Caco-2 (cell line): ENCODE measurements at places on chromosomes 2 and 18. TPM values are rescaled to one million over a fixed set of nuclear protein-coding genes. Genes with fewer than 3 reads are reported as not detected.

DNA sequence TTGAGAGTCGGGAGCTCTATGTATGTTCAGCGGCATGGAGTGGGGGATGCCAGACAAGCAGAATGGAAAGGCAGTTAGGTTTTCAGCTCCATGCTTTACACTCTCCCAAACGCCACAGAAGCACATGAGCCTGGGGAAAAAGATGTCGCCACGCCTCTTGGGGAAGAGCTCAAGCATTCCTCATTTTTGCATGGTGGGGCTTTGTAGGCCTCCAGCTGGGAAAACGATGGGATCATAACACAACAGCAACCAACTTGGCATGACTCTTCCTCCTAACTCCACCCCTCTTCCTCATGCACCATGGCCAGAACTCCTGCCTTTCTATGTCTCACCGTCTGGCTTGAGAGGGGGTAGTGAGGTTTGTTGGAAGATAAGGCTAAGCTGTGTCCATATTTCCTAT, 102.6 kb downstream of the PAX3 start:
- DNase-seq = no peak
- H3K4me3 ChIP-seq = no peak overlapping the region
- H3K36me3 ChIP-seq = no peaks in the 10 kb centered on the region
- no peaks in the 10 kb centered on the region for H3K4me1 ChIP-seq

LONRF2 gene
- not detected in 2 replicates for total RNA-seq

ICOS gene
- not detected in 2 replicates for total RNA-seq

- H3K4me1 ChIP-seq = no peaks in the 10 kb centered on the region
- peak; percentile 80 for DNase-seq
- no peak overlapping the region for H3K4me3 ChIP-seq
- H3K36me3 ChIP-seq = no peaks in the 10 kb centered on the region
- H3K27me3 ChIP-seq = no peaks in the 10 kb centered on the region
Measured at GRCh38 chr18:21897811-21898210, 157.2 kb downstream of the MIB1 start.

GRCh38 chr2:149082079-149082478, 43.6 kb downstream of the LYPD6B start:
- H3K27ac ChIP-seq = no peak overlapping the region
- no peak overlapping the region for H3K4me3 ChIP-seq
- peaks cover 17% of the 10 kb centered on the region for H3K4me1 ChIP-seq
- no peak for DNase-seq

DNA sequence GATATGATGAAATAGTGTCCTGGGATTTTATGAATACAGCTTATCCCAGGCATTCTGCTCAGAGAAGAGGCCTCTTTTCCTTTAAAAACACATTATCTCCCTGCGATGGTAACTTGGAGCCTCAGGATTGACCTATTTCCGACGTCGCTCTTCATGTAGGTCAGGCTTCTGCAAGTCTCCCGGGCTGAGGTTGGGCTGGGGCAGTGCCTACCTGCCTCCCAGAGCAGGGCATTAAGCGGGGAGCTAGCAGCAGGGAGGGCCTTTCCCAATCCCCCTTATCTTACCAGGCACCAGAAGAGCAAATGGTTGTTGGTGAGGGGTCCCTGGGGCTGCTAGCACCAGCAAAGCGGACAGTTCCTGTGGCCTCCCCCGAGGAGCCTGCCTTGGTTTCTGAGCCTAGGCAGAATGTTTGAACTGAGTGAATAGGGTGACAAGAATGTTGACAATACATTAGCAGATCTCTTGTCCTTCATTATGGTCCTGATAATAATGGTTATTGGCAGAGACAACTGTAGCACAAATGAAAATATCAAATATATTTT, 60.2 kb downstream of the TRPM8 start:
- H3K4me1 ChIP-seq = no peaks in the 10 kb centered on the region
- no peak for DNase-seq

GRCh38 chr18:42915299-42915698, 200.2 kb downstream of the RIT2 start:
- H3K4me3 ChIP-seq = no peak overlapping the region
- no peak overlapping the region for H3K27ac ChIP-seq
- H3K4me1 ChIP-seq = no peaks in the 10 kb centered on the region
- DNase-seq = no peak

- no peak overlapping the region for H3K27ac ChIP-seq
- no peak for DNase-seq
- no peaks in the 10 kb centered on the region for H3K36me3 ChIP-seq
Measured at GRCh38 chr2:239026711-239027361, 179.0 kb downstream of the TWIST2 start.

DNA sequence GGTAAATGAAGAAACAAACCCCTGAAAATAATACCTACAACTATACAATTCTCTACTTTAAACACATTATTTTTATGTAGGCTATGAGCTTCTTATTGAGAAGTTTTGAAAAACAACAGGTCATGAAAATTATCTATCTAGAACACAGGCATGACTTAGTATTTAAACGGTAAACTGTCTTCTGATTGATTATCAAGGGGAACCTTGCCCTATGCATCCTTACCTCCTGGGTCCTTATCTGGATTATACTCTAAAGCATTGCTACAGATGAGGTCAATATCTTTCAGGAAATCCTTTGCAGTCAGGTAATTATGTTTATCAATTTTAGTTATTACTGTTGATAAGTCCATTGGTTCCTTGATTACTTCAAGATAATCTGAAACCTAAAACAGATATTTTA, 144.3 kb downstream of the ATAD2B start:
- no peak overlapping the region for H3K4me3 ChIP-seq
- DNase-seq = no peak
- peaks cover under 1% of the 10 kb centered on the region; the same call in 1 of the 2 replicates for H3K4me1 ChIP-seq
- H3K27me3 ChIP-seq = no peaks in the 10 kb centered on the region

- H3K27ac ChIP-seq = no peak overlapping the region
- no peak overlapping the region for H3K4me3 ChIP-seq
- DNase-seq = no peak
Measured at GRCh38 chr2:151350579-151351195, 6.7 kb upstream of the TNFAIP6 start.

GRCh38 chr2:209988010-209988409, 14.4 kb upstream of the RPE start:
- no peaks in the 10 kb centered on the region for H3K4me1 ChIP-seq
- no peak overlapping the region for H3K4me3 ChIP-seq
- H3K27me3 ChIP-seq = no peaks in the 10 kb centered on the region
- no peak overlapping the region for H3K27ac ChIP-seq
- H3K36me3 ChIP-seq = no peaks in the 10 kb centered on the region

TNS1 gene
- 16.1 and 16.9 TPM in 2 replicates for total RNA-seq

DNA sequence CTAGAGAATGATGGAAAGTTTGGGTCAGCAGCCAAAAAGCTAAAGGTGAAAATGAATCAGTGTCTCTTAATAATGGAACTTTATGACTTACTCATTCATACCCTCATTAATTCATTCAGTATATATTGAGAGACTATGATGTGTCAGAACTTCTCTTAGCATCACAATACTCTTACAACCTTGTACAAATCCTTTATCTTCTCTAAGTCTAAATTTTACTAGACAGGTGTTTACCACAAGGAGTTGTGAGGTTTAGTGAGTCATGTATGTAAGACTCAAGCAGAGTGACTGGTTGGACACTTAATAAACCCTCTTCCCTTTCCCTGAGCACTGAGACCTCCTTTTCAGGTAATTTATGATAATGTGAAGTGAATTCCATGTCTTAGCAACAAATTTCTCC, 129.6 kb downstream of the PPP1R1C start:
- H3K4me1 ChIP-seq = no peaks in the 10 kb centered on the region
- H3K27me3 ChIP-seq = no peaks in the 10 kb centered on the region
- H3K4me3 ChIP-seq = no peak overlapping the region
- no peak overlapping the region for H3K27ac ChIP-seq

MYL12A gene
- 272 and 276 TPM in 2 replicates for total RNA-seq

GRCh38 chr2:158529379-158530259, 72.9 kb downstream of the PKP4 start:
- H3K4me1 ChIP-seq = no peaks in the 10 kb centered on the region
- H3K4me3 ChIP-seq = no peak overlapping the region
- no peaks in the 10 kb centered on the region for H3K36me3 ChIP-seq
- DNase-seq = no peak

GRCh38 chr2:119710281-119710680, 31.3 kb downstream of the TMEM177 start:
- no peaks in the 10 kb centered on the region; the same call in 1 of the 2 replicates for H3K27me3 ChIP-seq
- no peaks in the 10 kb centered on the region for H3K36me3 ChIP-seq
- DNase-seq = no peak
- no peaks in the 10 kb centered on the region for H3K4me1 ChIP-seq

DNA sequence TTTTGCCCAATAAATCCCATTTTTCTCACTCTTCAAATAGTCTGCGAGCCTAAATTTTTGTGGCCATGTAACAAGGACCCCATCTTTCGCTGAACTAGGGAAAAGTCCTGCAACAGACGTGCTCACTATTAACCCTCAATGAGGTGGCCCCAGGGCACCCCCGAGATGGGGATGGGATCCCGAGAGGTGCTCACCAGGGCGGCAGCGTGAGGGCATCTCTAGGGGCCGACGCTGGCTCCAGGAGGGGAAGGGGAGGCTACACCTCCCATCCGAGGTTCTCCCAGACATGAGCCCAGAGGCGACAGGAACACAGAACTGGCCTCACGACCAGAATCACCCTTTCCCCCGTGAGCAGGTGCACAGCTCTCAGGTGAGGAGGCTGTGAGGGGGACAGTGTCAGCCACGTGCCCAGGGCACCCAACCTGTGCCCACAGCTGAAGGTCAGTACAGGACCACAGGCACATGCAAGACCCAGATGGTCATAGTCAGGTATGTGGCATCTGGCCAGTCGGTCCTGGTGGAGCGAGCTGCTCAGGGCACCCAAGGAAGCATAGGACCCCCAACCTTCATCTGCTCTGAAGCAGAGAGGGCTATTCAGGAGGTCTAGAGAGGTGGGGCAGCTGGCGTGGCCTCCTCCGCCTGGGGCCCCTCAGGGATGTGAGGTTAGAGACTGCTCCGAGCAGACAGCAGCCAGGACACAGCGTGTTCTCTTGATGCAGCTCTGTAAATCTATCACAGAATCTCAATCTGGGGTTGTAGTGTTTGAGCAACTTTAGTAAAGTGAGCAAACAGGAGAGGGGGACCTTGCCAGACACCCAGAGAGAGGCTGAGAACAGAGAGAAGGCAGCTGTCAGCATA, 62.8 kb downstream of the PXDN start:
- DNase-seq = no peak
- H3K4me3 ChIP-seq = no peak overlapping the region
- H3K36me3 ChIP-seq = no peaks in the 10 kb centered on the region
- H3K27me3 ChIP-seq = no peaks in the 10 kb centered on the region
- H3K27ac ChIP-seq = no peak overlapping the region
- H3K4me1 ChIP-seq = peaks cover 11% of the 10 kb centered on the region
